Activated CD4-positive, alpha-beta T cell treated with anti-CD3 and anti-CD28 coated beads for 1 hour (primary cell): ENCODE measurements at places on chromosomes 4 and X.

DNA sequence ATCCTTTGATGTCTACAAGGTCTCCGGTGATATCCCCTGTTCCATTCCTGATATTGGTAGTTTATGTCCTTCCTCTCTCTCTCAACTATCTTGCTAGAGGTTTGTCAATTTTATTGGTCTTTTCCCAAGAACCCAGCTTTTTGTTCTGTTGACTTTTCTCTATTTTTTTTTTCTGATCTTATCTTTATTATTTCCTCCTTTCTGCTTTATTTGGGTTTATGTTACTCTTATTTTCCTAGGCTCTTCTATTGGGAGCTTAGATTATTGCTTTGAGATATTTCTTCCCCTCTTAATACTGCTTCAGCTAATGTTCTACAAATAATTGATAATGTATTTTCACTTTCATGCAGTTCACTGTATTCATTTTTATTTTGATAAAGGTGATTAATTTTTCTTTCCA lies 44.2 kb downstream of the EIF2S3 start:
- DNase-seq = no peak

DNA sequence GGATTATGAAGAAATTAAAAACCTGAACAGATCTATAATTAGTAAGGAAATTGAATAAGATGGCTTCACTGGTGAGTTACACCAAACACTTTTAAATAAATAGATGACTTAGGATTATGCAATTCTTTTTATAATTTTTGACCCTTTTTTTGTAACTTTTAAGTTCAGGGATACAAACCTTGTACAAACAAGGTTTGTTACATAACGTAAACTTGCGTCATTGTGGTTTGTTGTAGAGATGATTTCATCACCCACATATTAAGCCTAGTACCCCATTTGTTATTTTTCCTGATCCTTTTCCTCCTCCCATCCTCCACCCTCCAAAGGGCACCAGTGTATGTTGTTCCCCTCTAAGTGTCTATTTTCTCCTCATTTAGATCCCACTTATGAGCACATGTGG lies 75.7 kb downstream of the CPEB2 start:
- DNase-seq = no peak

DNA sequence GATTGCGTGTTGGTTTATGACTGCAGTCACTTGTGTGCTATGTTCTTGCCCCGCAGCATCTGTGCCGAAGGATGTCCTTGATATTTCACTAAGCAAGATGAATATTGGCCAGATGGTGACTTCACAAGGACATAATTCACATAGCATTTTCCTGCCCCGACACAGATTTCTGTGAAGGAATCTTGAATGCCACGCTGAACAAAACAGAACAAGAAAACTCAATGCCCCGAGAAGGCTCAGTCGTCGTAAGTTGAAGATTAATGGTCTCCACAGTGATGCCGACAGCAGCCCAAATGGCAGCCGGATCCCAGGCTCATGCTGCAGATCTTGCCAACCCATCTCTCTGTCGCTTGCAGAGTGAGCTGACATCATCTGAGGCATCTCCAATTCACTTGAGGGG lies 145.9 kb downstream of the CPEB2 start:
- DNase-seq = no peak

GRCh38 chrX:18146954-18147353 lies 73.7 kb downstream of the BEND2 start:
- DNase-seq = no peak

DNA sequence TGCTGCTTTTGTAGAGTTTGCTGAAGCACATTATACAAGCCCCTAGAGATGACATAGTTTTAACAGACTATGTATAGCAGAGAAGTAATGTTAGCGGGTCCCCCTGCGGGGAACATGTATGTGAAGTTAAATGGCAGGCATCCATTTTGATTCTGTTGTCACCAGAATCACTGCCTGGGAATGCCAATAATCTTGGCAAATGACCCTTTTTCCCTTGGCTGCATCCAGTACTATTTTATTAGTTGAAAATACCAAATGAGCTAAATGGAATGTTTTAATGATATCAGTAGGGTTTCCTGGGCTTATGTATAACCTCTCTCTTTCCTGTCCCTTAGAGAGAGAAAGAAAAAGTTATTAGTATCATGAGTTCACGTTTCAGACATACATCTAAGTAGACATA lies 93.6 kb downstream of the LIMCH1 start:
- DNase-seq = no peak

GRCh38 chr4:20408611-20409010 lies 156.9 kb downstream of the SLIT2 start:
- DNase-seq = no peak

DNA sequence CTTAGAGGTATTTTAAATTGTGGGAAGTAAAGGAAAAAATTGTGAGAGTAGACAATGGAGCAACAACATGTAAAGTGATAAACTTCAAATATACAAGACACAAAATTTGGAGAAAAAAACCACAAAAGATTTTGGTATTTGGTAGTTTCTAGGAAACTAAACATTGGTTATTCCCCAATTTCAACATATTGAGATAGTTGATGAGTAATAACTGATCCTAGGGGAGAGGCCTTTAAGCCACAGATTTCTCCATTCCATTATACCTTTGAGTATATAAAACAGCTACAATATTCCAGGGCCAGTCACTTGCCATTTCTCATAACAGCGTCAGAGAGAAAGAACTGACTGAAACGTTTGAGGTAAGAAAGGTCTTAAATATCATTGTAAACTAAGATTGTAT lies at the start of gene FDCSP:
Gene FDCSP (plus strand): TSS at position 301 of the 400 bp plus-strand sequence. CDS start 5,071 bp downstream, outside the sequence.
- no peak for DNase-seq

- no peak for DNase-seq
Measured at GRCh38 chr4:94561249-94562024, 109.7 kb downstream of the PDLIM5 start.

- DNase-seq = no peak
Measured at GRCh38 chr4:25800245-25800644, 62.5 kb downstream of the SEL1L3 start.

GRCh38 chr4:42436928-42437565 lies 39.8 kb downstream of the SHISA3 start:
- no peak for DNase-seq
